PC-3 (cell line): ENCODE measurements at places on chromosomes 2 and 18.
A peak's percentile ranks its signal among the peaks of the same experiment; 100 is the strongest.

DNA sequence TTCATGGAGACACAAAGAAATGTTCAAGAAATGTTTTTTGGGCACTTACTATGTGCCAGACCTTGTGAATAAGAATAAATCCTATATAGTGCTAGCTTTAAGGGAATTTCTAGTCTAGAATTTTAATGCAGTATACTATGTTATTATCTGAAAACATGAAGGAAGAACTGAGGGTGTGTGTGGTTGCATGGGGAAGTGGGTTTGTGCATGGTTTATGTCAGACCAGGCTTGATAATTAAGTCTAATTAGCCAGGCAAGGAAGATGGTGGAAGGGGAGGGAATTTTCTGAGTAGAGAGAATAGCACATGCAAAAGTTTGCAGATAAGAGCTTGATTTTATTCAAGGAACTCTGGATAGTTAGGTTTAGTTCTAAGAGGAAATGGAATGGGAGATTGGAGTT is 6.5 kb downstream of the RBBP8 start:
- DNase-seq, result no peak
- no peaks in the 10 kb centered on the region for H3K27me3 ChIP-seq
- no peak overlapping the region for H3K4me3 ChIP-seq
- no peak overlapping the region for H3K27ac ChIP-seq
- peaks cover 9% of the 10 kb centered on the region for H3K4me1 ChIP-seq

DNA sequence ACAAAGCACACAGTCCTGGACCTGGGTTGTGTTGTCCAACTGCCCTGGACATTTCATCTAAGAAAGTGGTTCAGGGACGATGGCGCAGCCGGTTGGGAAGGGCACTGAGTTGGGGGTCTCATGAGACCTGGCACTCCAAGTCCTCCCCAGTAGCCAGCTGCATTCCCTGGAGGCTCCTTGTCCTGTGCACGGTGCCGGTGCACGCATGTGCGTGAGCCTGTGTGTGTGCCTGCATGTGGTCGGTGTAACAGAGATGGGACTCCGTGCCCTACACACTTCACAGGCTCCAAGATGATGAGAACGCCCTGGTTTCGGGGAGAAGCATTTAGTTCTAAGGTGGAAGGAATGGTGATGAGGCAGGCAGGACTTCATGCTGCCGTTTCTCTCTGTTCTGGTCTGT is 124.9 kb upstream of the PXDN start:
- no peaks in the 10 kb centered on the region for H3K4me1 ChIP-seq
- DNase-seq, result no peak
- no peak overlapping the region for H3K27ac ChIP-seq

DNA sequence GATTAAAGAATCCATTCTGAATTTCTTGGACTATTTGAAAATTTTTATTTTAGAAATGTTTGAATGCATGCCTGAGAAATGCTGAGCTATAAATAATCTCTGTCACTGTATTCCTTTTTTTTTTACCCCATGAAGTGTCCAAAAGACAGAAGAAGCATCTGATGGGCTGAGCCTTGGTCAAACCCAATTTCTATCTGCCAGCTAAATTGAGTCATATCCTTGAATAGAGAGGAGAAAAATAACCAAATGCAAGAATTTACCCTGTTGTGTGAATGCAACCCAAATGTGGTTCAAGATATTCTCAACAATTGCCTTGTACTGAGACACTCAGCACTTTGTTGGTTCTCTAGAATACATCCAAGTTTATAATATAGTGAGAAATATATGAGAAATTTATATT is 223.5 kb downstream of the UBE2E3 start:
- peak overlapping the region; percentile 62 for H3K27ac ChIP-seq
- H3K27me3 ChIP-seq, result no peaks in the 10 kb centered on the region
- peak overlapping the region; percentile 0; the same call in 1 of the 2 replicates for H3K4me3 ChIP-seq
- no peaks in the 10 kb centered on the region for H3K36me3 ChIP-seq

DNA sequence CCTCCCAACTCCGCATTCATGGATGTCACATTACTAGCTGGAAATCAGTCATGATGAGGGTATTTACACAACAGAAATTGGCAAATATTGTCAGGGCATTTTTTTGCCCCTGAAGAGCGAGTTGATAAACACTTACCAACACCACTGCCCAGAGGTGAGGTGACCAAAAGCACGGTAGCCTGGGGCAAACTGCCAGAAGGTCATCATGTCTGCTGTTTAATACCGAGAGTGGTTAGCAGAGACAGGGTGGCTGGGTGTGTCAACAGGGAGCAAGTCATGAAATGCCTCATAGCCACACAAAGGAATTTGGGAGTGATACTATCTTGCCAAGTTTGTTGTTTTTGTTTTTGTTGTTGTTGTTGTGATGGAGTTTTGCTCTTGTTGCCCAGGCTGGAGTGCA is 37.0 kb upstream of the EPC2 start:
- no peaks in the 10 kb centered on the region for H3K27me3 ChIP-seq
- no peaks in the 10 kb centered on the region for H3K4me1 ChIP-seq
- H3K27ac ChIP-seq, result no peak overlapping the region

GRCh38 chr18:38756436-38756835 is 1190.8 kb upstream of the CELF4 start:
- H3K4me1 ChIP-seq, result no peaks in the 10 kb centered on the region
- no peak for DNase-seq
- no peak overlapping the region for H3K4me3 ChIP-seq

GRCh38 chr2:113225263-113226259 is 51.8 kb downstream of the PSD4 start:
- DNase-seq, result no peak
- no peaks in the 10 kb centered on the region for H3K4me1 ChIP-seq
- H3K4me3 ChIP-seq, result no peak overlapping the region
- no peaks in the 10 kb centered on the region for H3K36me3 ChIP-seq

DNA sequence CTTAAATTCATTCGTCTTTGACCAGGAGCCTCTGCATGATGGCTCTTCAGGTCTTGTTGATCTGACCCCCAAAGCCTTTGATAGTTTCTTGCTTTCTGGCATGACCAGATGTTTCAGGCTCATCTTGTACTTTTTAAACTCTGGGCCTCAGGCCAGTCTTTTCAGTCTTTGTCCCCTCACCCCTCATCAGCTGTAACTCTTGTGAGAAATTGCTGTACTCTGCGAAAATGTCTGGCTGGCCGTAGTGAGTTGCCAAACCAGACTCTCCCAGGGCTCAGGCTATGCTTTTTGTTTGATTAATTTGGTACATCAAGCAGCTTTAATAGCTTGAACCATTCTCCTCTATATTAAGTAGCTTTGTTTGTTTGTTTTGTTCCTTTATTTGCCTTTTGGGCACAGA is 75.9 kb downstream of the BABAM2 start:
- DNase-seq, result no peak
- no peak overlapping the region for H3K4me3 ChIP-seq
- no peaks in the 10 kb centered on the region for H3K36me3 ChIP-seq
- peaks cover 9% of the 10 kb centered on the region for H3K4me1 ChIP-seq
- H3K27me3 ChIP-seq, result no peaks in the 10 kb centered on the region

DNA sequence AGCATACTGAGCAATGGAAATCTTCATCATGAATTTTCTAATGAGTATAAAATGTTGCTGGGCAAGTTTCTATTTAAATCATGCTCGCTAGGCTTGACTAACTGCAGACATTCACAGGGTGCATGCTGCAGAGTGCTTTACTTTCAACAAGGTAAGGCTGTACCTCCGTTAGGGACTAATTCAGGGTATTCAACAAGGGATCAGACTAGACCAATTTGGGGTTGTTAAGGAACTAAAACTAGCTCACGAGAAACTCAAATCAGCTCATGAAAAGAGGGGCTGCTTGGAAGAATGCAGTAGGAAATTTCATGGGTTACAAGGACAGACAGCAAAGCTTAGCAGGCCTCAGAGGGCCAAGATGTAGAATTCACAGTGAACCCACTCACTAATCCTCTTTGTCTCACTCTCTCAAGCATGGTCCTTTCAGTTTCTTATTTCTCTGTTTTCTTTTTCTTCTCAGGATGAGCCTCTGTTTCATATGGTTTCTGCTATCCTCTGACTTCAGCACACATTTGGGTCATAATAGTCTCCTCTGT is 2.2 kb downstream of the MYO3B start:
- no peak overlapping the region for H3K27ac ChIP-seq
- no peaks in the 10 kb centered on the region for H3K27me3 ChIP-seq
- H3K4me3 ChIP-seq, result no peak overlapping the region
- no peaks in the 10 kb centered on the region; the same call in 1 of the 2 replicates for H3K4me1 ChIP-seq
- DNase-seq, result peak; percentile 50

- DNase-seq, result no peak
- no peaks in the 10 kb centered on the region for H3K4me1 ChIP-seq
- H3K27me3 ChIP-seq, result no peaks in the 10 kb centered on the region
- H3K27ac ChIP-seq, result no peak overlapping the region
- no peak overlapping the region for H3K4me3 ChIP-seq
Measured at GRCh38 chr2:72947952-72948830, 30.9 kb downstream of the EMX1 start.

GRCh38 chr2:38145236-38145635 is 69.3 kb upstream of the CYP1B1 start:
- H3K27me3 ChIP-seq, result no peaks in the 10 kb centered on the region
- peaks cover 42% of the 10 kb centered on the region for H3K4me1 ChIP-seq
- H3K36me3 ChIP-seq, result no peaks in the 10 kb centered on the region
- peak overlapping the region; percentile 98 for H3K27ac ChIP-seq
- no peak for DNase-seq

DNA sequence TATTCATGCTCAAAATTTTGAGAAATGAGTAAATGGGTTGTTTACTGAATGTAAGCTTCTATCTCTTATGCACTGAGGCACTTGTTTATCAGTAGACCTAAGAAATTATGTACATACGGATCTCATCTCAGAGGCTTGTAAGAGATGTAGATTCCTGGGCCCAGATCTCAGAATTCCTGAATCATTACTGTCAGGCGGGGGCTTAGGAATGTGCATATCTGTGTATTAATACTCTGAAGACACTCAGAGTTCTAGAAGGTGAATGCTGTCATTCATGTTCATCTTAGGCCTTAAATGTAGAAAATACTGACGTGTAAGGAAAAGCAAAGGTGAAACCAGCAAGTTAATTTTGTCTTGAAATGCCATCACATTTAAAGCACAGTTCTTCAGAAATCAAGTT is 169.6 kb downstream of the FMNL2 start:
- peaks cover 23% of the 10 kb centered on the region for H3K4me1 ChIP-seq
- no peak overlapping the region for H3K27ac ChIP-seq

- H3K36me3 ChIP-seq, result no peaks in the 10 kb centered on the region
- H3K4me1 ChIP-seq, result peaks cover 13% of the 10 kb centered on the region
- H3K27ac ChIP-seq, result no peak overlapping the region
- no peak for DNase-seq
- H3K4me3 ChIP-seq, result no peak overlapping the region
Measured at GRCh38 chr2:156170929-156171328, 161.6 kb downstream of the NR4A2 start.

GRCh38 chr2:238916875-238917590 is 69.1 kb downstream of the TWIST2 start:
- H3K4me3 ChIP-seq, result no peak overlapping the region
- H3K27me3 ChIP-seq, result no peaks in the 10 kb centered on the region
- H3K4me1 ChIP-seq, result peaks cover 28% of the 10 kb centered on the region
- H3K36me3 ChIP-seq, result no peaks in the 10 kb centered on the region
- no peak overlapping the region for H3K27ac ChIP-seq

DNA sequence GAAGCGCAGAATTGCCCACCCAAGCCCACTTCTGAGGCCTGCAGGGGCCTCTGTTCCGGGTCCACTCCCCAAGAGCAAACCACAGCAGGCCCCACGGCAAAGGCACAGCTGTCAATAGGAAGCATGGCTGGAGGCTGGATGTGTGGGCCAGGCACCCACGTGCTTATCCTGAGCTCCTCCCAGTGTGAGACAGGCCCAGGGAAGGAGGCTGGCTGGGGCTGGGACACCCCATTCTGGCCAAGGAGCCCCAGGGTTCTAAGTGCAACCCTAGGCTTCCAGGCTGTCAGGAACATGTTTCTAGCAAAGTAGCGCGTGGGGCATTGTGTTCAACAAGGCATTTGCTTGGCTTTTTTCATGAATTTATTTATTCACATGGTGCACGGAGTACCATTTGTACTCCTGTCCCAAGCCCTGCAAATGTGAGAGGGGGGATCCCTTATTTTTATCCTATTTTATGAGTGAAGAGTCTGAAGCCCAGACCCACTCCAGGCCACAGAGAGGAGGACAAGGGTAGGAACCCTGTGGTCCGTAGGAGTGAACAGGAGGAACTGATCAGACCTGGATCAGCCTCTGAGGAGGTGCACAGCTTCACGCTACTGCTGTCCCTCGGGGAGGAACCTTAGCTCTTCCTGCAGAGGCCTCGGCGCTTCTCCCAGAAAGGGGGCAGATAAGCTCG is 6.1 kb upstream of the RAB17 start:
- no peaks in the 10 kb centered on the region for H3K36me3 ChIP-seq
- H3K4me1 ChIP-seq, result peaks cover 2% of the 10 kb centered on the region
- DNase-seq, result no peak
- H3K27ac ChIP-seq, result no peak overlapping the region
- H3K4me3 ChIP-seq, result no peak overlapping the region
- no peaks in the 10 kb centered on the region for H3K27me3 ChIP-seq

DNA sequence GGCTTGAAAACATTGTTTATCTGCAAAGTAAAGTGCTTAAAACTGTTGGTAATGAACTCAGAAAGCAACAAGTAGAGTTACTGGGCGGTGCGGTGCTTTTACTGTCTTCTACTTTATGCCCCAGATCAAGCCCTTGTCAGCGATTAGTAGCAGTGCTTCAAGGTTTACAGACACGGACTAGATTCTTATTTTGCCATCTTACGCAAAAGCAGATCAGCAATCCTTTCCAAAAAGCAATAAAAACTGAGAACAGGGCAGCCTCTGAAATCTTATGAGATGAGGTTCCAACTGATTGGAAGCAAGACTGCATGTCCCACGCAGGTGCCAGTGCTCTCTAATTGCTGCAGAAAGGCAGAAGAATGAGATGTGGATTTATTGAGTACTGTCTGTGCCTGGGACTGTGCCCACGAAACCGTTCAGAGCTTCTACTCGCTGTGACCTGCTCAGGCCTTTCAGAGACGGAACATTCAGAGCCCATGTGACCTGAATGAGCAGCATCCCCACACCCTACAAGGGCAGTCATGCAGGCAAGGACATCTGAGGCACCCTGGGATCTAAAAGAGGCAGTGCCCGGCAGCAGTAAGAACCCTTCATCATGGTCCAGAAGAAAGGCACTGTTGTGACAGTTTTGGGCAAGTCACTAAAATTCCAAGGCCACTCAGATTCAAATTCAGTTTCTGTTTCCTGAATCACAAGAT is 15.7 kb downstream of the COL4A3 start:
- no peak for DNase-seq
- no peaks in the 10 kb centered on the region for H3K27me3 ChIP-seq
- no peaks in the 10 kb centered on the region for H3K4me1 ChIP-seq
- no peaks in the 10 kb centered on the region for H3K36me3 ChIP-seq
- H3K4me3 ChIP-seq, result no peak overlapping the region

DNA sequence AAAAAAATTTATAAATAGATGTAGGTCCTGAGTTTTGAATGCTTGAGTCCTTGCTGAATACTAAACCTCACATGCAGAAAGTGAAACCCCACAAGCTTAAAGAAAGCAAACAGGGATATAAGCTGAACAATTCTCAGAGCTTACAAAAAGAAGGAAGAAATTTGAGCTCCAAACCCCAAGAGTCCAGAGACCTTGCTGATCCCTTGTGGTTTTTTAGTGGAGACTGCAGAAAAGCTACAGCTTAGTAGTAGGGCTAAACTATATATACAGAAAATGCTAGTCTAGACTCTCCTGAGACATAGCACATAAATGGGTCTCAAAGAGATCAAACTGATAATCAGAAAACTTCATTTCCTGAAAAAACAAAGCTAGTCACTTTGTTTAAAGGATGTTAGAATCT is 1548.1 kb upstream of the ZEB2 start:
- no peaks in the 10 kb centered on the region for H3K27me3 ChIP-seq
- no peak overlapping the region for H3K4me3 ChIP-seq
- no peak overlapping the region for H3K27ac ChIP-seq

GRCh38 chr2:239157269-239157668 is 243.6 kb downstream of the HDAC4 start:
- no peak overlapping the region for H3K27ac ChIP-seq
- no peaks in the 10 kb centered on the region for H3K4me1 ChIP-seq
- H3K27me3 ChIP-seq, result no peaks in the 10 kb centered on the region
- H3K36me3 ChIP-seq, result no peaks in the 10 kb centered on the region
